Esophagus squamous epithelium (tissue), 5 donors: ENCODE measurements at places on chromosomes 7 and 10. TPM values are rescaled to one million over a fixed set of nuclear protein-coding genes. Genes with fewer than 3 reads are reported as not detected.

DNA sequence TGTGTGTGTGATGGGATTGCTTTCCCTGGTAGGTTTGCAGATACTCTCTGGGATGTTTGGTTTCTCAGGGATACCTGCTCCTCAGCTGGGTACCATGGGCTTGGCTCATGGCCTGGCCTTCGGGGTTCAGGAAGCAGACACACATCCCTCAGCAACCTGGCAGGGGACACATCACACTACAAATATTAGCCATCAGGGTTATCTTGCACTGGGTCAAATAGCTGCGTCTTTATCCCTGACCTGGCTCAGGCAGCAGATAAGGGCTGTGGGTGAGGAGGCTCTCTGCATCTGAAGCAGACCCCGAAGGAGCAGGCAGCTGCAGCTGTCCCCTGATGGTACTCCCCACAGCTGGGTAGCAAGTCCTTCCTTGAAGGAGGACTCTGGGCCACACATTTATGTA lies 25.7 kb upstream of the CDHR3 start:
- no peaks in the 10 kb centered on the region for H3K36me3 ChIP-seq
- H3K4me1 ChIP-seq = no peaks in the 10 kb centered on the region
- H3K27me3 ChIP-seq = no peaks in the 10 kb centered on the region
- no peak overlapping the region for H3K4me3 ChIP-seq

DNA sequence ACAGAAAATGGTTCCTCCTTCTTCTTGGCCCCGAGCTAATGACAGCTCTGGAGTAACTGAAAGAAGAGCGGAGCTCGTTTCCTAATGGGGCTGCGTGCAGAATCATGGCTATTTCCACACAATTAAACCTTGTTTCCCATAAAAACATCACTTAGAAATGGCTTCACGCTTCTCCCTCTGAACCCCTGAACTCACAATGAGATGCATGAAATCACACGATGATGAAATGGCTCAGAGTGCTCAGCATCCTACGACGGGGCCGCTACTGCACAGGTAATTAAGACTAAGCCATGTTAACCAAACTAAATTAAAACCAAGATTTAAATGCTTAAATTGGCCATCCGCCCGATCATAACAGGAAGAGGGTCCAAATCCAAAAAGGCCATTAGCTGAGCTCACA lies 80.0 kb upstream of the DNAAF5 start:
- no peak overlapping the region for H3K27ac ChIP-seq
- DNase-seq = no peak
- no peaks in the 10 kb centered on the region for H3K4me1 ChIP-seq
- H3K27me3 ChIP-seq = no peaks in the 10 kb centered on the region

DNA sequence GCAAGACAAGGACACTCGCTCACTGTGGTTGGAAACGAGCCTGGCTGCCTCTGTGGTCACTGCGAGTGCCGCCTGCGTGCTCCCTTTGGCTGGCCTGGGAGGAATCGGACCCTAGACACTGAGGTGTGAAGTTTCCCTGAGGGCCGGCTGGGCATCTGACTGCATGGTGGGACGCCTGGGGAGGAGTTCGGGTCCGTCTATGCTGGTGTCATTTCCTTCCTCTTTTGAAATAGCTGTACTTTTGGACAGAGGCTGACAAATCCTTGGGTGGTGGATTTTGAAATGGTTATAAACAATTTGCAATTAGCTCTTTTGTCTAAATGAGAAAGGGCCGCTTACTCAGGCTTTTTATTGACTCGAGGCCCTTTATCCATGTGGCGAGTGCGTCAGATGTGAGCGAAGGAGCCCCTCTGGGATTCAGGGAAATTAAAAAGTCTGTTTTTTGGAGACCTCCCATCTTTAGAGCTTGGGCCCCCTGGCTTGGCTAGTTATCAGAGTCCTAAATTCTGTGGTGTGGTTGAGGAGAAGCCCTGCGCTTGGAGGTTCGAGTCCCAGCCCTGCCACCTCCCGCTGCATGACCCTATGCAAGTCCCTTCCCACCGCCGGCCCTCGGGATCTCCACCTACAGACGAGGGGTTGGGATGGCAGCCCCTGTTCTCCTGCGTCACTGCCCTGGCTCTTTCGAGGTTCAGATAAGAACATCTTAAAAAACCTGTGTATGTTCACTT lies 147.1 kb downstream of the RGS10 start:
- peaks cover 39% of the 10 kb centered on the region for H3K4me1 ChIP-seq
- H3K36me3 ChIP-seq = peaks cover 12% of the 10 kb centered on the region
- H3K27me3 ChIP-seq = no peaks in the 10 kb centered on the region

ITGB8 gene
- total RNA-seq = 23.5 TPM

CXCL12 gene
- 6.8 TPM for total RNA-seq

GRID1 gene
- 0.03 TPM for total RNA-seq

- no peak overlapping the region for H3K27ac ChIP-seq
- H3K27me3 ChIP-seq = peaks cover 4% of the 10 kb centered on the region
- H3K4me3 ChIP-seq = no peak overlapping the region
- peaks cover 9% of the 10 kb centered on the region for H3K36me3 ChIP-seq
These were observed 10.2 kb downstream of the IGFBP3 start for GRCh38 chr7:45910855-45911254.

DNA sequence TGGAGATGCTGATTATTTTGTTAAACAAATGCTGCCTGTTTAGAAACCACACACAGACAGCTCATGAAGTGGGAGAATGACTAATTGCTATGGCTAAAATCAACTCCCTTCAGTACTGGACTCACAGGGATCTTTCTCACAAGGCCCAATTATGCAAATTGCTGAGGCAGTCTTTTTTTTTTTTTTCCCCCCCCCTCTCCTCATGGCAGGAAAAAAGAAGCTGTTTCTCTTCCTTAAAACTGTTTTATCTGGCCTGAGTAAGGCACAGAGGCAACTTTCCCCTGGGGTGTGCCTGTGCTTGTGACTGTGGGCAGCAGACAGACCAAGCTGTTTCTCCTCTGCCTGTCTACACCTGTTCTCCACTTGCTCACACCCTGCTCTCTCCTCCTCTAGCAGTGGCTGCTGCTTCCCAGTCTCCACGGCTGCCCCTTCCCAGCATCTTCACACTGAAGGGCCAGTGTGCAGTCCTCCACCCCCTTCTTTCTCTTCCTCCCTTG lies 65.4 kb upstream of the STEAP1B start:
- H3K4me3 ChIP-seq = no peak overlapping the region
- DNase-seq = no peak
- H3K4me1 ChIP-seq = peaks cover 27% of the 10 kb centered on the region
- H3K36me3 ChIP-seq = no peaks in the 10 kb centered on the region

TRPV5 gene
- total RNA-seq = not detected

SGPL1 gene
- total RNA-seq = 47.1 TPM

TLX1 gene
- total RNA-seq = not detected

SMARCD3 gene
- total RNA-seq = 2.5 TPM

ADIRF gene
- 23.8 TPM for total RNA-seq

KLLN gene
- total RNA-seq = 0.91 TPM

- no peak for DNase-seq
- H3K27ac ChIP-seq = no peak overlapping the region
- peaks cover 12% of the 10 kb centered on the region for H3K4me1 ChIP-seq
These were observed 15.8 kb upstream of the ADAMTS14 start for GRCh38 chr10:70656489-70656888.

CPVL gene
- 24.1 TPM for total RNA-seq

DNA sequence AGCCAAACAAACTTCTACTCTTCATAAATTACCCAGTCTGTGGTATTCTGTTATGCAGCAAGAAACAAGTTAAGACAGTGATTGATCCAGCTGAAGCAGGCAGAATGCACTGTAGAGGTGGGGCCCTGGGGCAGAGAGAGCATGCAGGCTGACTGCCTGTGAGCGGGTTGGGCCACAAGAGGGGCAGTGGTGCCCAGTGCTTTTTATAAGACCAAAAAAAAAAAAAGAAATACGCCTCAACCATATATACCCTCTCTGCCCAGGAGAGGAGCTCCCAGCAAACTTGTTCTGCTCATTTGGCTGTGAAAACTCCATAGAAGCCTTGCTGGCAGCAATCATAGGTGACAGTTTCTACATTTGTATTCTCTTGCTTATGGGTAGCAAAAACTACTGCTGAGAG lies 104.7 kb downstream of the SORBS1 start:
- no peaks in the 10 kb centered on the region for H3K36me3 ChIP-seq
- no peaks in the 10 kb centered on the region for H3K27me3 ChIP-seq
- peak overlapping the region; percentile 87 for H3K27ac ChIP-seq
- H3K4me3 ChIP-seq = no peak overlapping the region

DNA sequence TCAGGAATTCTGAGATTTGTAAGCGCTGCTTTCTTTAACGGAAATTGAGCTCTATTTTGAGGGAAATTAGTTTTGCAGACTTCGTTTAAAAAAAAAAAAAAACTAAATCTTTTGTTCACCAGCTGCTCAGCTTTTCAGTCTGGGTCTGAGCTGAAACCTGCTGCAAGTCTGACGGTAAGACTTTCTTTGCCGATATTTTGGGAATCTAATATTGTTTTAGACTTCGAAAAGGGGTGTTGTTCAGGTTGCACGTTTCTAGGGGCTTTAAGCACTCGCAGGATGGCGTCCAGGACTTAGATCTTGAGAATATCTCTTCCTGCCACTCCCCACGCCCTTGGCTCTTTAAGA lies 1.8 kb upstream of the MEOX2 start:
- H3K4me3 ChIP-seq = peak overlapping the region; percentile 70
- H3K27me3 ChIP-seq = no peaks in the 10 kb centered on the region
- no peaks in the 10 kb centered on the region for H3K36me3 ChIP-seq
- H3K27ac ChIP-seq = no peak overlapping the region

GRCh38 chr10:51694086-51694768 lies 5.2 kb downstream of the CSTF2T start:
- no peaks in the 10 kb centered on the region for H3K27me3 ChIP-seq
- no peak overlapping the region for H3K4me3 ChIP-seq
- H3K27ac ChIP-seq = no peak overlapping the region
- H3K4me1 ChIP-seq = peaks cover 30% of the 10 kb centered on the region
- DNase-seq = no peak
- H3K36me3 ChIP-seq = no peaks in the 10 kb centered on the region

GRCh38 chr10:69400936-69401335 lies 15.8 kb downstream of the TACR2 start:
- peaks cover 35% of the 10 kb centered on the region for H3K36me3 ChIP-seq
- no peak for DNase-seq
- H3K4me1 ChIP-seq = peaks cover 3% of the 10 kb centered on the region
- H3K4me3 ChIP-seq = no peak overlapping the region

DNA sequence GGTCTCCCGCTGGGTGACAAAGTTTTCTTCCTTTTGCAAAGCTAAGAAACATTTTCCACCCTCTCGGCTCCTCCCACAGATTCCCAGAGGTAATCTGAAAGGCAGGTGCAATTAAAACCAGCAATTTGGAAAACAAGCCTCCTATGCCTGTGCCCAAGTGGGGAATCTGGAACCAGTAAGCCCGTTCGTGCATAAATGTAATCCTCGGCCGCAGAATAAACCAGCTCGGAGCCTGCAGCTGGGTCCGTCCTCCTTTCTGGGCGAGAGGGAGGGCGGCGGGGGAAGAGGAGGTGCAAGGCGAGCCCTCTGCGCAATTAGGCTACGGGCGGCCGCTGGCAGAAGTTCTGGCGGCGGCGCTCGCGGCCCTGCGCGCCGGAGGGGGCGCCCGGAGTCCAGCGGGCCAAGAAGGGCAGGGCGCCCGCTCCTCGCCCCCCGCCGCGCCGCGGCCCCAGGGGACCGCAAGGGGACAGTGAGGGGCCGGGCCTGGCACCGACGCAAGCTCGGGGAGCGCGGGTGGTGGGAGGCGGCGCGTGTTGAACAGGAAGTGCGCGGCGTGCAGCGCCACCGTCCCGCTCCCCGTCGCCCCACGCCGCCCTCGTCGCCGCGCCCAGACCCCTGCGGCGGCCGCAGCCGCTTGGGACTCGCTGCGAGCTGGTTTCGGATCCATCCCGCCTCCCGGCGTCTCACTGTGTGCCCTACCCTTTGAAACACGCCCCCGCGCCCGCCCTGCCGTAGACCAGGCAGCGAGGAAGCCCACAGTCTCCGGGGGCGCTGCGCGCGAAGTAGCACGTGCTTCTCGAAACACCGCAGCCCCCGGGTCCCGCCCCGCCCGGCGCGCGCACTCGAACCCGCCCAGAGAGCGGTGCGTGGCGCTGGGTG lies at the start of gene PRKAG2:
Gene PRKAG2 (minus strand): TSS at position 217 of the 879 bp plus-strand sequence. CDS start 495 bp downstream, outside the sequence.
- H3K4me3 ChIP-seq = peak within 1 kb of the TSS; percentile 85
- peak within 1 kb of the TSS; percentile 98 for H3K27ac ChIP-seq
- peak; percentile 54 for DNase-seq
- peaks cover 11% of the 10 kb centered on the region for H3K4me1 ChIP-seq
- no peaks in the 10 kb centered on the region for H3K36me3 ChIP-seq
- H3K27me3 ChIP-seq = no peaks in the 10 kb centered on the region
